ENCODE measurements at places on chromosomes 12 and 14. TPM values are rescaled to one million over a fixed set of nuclear protein-coding genes. Genes with fewer than 3 reads are reported as not detected.

ACSM4 gene
- total RNA-seq: not detected

TAS2R42 gene
- total RNA-seq: not detected

C12orf75 gene
- 40.4 TPM for total RNA-seq

SPTLC2 gene
- total RNA-seq: 30.2 TPM

SLC7A7 gene
- 0.54 TPM for total RNA-seq

KRT74 gene
- total RNA-seq: not detected

SYNDIG1L gene
- total RNA-seq: not detected

CLEC4C gene
- total RNA-seq: not detected

CDCA3 gene
- 67.9 TPM for total RNA-seq

DNA sequence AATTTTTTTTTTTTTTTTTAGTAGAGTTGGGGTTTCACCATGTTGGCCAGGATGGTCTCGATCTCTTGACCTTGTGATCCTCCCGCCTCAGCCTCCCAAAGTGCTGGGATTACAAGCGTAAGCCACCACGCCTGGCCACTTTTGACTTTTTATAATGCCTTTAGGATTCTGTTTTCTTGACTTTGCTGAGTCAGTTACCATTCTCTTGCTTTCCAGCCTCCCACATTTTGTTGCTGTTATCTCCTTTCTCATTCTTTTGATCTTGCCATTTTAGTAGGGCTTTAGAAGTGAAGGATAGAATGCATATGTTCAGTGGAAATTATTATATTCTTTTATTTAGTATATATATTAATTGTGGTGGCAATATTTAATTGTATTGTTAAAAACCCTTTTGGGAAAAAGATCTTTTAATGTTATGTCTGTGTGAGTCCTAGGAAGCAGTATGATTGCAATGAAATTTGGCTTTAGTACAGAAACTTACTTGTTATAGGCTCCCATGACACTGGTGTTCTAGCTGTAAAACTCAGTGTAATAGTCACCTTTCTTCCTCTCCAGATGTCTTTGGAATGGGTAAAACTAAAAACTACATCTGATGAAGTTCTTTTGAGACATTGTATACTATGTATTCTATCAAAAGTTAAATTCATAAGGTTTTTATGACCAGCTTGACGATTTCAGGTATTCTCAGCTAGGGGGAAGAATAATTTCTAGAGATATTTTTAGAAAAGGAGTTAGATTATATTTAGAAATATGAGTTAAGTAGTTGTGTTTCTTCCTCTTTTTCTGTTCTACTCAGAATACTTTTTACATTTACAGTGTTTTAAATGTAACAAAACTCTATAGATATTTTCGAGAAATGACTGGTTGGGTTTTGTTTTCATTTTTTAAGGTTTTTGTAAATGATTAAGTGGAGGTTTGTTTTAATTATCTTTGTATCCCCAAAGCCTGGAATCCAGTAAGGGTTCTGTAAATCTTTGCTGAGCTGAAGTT lies 74.7 kb downstream of the APAF1 start:
- no peak overlapping the region for H3K27ac ChIP-seq
- no peak overlapping the region for H3K4me3 ChIP-seq
- H3K36me3 ChIP-seq: peaks cover 8% of the 10 kb centered on the region
- no peaks in the 10 kb centered on the region for H3K27me3 ChIP-seq

DNA sequence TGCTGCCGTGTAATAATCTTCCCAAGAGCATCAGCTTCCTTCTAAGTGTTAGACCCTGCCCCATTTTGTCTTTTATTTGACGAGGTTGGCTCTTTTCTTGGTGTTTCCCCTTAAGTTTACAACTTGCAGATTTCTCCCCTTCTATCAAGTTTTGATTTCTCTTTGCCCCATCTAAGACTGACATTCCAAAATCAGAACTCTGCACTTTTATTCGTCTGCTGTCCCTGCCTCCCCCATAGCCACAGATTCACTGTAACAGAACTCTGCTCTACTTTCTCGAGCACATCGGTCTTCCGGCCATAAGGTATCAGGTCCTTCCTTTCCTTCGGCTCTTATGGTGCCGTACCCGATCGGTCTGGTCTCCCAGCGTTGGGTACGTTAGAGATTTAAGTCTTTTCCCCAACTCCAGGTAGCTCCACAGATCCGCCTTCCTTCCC lies 563 bp downstream of the DCP1B start:
- peak overlapping the region; percentile 100 for H3K4me3 ChIP-seq
- H3K27me3 ChIP-seq: no peaks in the 10 kb centered on the region
- DNase-seq: no peak

DNA sequence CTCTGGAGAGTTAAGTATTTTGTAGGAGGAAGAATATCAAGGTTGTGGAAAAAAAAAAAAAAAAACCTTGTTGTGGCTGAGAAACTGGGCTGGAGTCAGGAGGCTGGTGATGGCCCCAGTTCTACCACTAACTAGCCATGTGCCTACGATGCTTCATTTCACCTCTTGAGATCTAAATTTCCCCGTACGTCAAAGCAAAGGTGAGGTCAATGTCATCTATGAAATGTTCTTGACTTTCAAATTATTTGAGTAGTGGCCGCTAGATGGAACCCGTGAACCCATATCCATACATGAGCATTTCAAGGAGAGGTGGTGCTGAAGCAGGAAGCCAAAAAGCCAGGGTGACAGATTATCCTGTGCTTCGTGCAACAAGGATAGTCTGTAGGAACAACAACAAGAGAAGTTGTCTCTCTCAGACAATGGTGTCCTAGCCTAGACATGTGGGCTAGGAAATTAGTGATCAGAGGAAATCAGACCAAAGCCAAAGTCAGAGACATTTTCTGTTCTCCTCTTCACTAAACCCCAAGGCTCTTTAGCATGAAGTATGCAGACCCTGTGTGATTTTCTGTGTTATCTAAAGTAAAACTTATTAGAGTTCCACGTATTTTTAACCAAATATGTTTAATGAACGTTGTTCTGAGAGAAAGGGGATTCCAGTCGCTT lies 95.5 kb upstream of the ETV6 start:
- peaks cover 4% of the 10 kb centered on the region for H3K4me1 ChIP-seq
- peak; percentile 41 for DNase-seq
- H3K27me3 ChIP-seq: peaks cover 3% of the 10 kb centered on the region
- no peak overlapping the region for H3K4me3 ChIP-seq
- no peaks in the 10 kb centered on the region for H3K36me3 ChIP-seq

GRCh38 chr14:103185051-103186029 lies 62.1 kb downstream of the TNFAIP2 start:
- H3K27me3 ChIP-seq: peaks cover 52% of the 10 kb centered on the region
- peaks cover 13% of the 10 kb centered on the region for H3K4me1 ChIP-seq
- DNase-seq: no peak
- H3K36me3 ChIP-seq: no peaks in the 10 kb centered on the region

GRCh38 chr12:66665435-66665985 lies 13.4 kb downstream of the GRIP1 start:
- H3K4me3 ChIP-seq: no peak overlapping the region
- no peaks in the 10 kb centered on the region for H3K36me3 ChIP-seq
- no peaks in the 10 kb centered on the region for H3K27me3 ChIP-seq
- no peak for DNase-seq
- H3K27ac ChIP-seq: no peak overlapping the region
- H3K4me1 ChIP-seq: no peaks in the 10 kb centered on the region

GRCh38 chr12:91053951-91054715 lies 3.7 kb downstream of the KERA start:
- no peaks in the 10 kb centered on the region for H3K36me3 ChIP-seq
- no peak overlapping the region for H3K4me3 ChIP-seq
- no peak for DNase-seq
- no peaks in the 10 kb centered on the region for H3K4me1 ChIP-seq
- H3K27me3 ChIP-seq: no peaks in the 10 kb centered on the region

- peaks cover 3% of the 10 kb centered on the region for H3K27me3 ChIP-seq
- H3K27ac ChIP-seq: no peak overlapping the region
- no peaks in the 10 kb centered on the region for H3K36me3 ChIP-seq
Observed at GRCh38 chr14:54253195-54253947, 143.4 kb upstream of the CDKN3 start.

- no peaks in the 10 kb centered on the region for H3K27me3 ChIP-seq
- H3K4me1 ChIP-seq: peaks cover 8% of the 10 kb centered on the region
- no peak for DNase-seq
- no peak overlapping the region for H3K4me3 ChIP-seq
- H3K36me3 ChIP-seq: no peaks in the 10 kb centered on the region
Observed at GRCh38 chr12:105831372-105831771, 307.4 kb downstream of the NUAK1 start.

DNA sequence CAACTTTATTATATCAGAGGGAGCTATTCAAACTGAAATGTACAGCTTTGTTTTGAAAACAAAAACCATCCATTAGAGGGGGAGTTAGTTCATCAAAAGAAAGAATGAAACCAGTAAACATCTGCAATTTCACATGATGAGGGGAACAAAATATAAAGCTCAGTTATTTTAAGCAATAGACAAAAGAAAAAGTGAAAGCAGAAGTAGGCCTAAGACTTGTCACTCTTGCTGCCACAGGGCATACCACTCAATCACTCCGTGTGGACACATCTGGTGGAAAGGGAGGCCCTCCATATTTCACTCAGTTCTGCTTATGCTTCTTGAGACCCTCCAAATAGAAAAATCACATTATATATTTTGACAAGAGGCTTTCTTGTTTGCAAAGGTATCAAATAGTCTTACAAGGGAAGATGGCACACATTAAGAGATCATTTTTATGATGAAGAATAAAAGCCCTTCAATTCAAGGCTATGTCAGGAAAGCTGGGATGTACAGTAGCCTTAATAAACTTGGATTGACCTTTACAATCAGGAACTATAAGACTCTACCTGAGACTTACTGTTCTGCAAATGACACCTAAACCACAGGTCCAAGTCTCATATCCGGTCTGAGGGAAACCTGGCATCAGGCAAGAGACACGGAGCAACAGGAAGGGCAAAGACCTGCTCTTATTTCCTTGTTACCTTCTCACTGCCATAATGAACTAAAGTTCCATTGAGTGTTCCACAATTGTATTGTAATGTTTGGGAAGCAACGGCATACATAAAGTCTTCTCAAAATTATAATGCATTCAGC lies 222.5 kb upstream of the GRIP1 start:
- DNase-seq: no peak
- H3K27me3 ChIP-seq: no peaks in the 10 kb centered on the region
- H3K27ac ChIP-seq: no peak overlapping the region
- no peaks in the 10 kb centered on the region for H3K36me3 ChIP-seq

- H3K27ac ChIP-seq: no peak overlapping the region
- no peak overlapping the region for H3K4me3 ChIP-seq
- DNase-seq: no peak
- H3K4me1 ChIP-seq: no peaks in the 10 kb centered on the region
- H3K27me3 ChIP-seq: no peaks in the 10 kb centered on the region
Observed at GRCh38 chr12:84355561-84355960, 557.0 kb downstream of the SLC6A15 start.

GRCh38 chr14:100066962-100067361 lies 1.7 kb downstream of the EVL start:
- no peak for DNase-seq
- no peaks in the 10 kb centered on the region for H3K27me3 ChIP-seq
- no peak overlapping the region for H3K27ac ChIP-seq
- H3K4me1 ChIP-seq: peaks cover 28% of the 10 kb centered on the region

DNA sequence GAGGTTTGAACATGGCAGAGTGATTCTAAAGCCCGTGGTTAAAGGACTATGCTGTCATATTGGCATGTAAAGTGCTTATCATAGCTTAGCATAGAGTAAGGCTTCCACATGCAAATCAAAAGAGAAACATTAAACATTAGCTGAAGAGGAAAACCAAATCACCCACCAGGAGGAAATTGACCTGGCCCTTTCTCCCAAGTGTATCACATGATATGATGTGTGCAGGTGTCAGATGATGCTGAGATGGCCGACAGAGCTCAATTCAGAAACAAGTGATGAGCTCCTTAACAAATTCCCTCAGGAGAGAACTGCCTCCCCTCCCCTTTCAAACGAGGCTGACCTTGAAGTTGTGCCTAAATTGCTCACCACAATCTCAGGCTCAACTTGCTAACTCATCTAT lies 217.1 kb upstream of the BTG1 start:
- H3K4me1 ChIP-seq: peaks cover 53% of the 10 kb centered on the region
- no peak overlapping the region for H3K27ac ChIP-seq
- peak overlapping the region; percentile 69 for H3K4me3 ChIP-seq
- no peaks in the 10 kb centered on the region for H3K36me3 ChIP-seq
- no peak for DNase-seq

DNA sequence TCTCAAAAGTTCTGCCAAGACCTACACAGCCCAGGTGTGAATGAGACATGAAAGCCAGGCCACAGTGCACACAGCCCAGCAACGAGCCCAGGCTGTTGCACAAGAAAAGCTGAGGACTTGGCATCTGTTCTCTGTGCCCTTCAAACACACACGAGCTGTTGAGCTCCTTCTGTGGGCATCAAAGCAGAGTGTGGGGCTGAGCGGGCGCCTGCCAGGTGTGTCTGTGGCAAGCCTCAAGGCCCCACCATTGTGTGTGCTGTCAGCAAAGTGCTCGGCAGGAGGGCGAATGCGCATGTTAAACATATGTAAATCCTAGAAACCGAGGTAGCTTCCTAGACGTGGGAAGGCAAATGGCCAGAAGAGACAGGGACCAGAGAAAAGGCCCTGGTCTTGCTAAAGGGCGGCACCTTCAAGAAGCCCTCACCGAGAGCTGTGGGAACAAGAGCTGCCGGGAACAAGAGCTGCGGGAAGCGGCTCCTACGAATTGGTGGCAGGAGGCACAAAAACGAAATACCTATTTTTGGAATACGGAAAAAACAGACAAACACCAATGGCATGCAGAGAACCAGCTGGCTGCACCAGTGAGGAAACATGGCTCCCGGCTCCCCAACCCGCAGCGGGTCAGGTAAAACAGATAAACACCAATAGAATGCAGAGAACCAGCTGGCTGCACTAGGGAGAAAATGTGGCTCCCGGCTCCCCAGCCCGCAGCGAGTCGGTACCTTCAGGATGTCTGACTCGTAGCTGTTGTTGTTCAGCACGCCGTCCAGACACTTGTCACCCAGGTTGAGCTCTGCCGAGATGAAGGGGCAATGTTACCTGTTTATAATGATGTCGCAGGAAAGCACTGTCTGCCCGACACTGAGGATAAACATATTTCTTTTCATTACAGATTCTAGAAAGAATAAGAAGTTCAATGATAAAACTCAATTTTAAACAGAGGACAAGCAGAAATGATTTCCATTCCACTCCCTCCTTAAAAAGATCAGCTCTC lies 19.0 kb upstream of the GOLGA3 start:
- no peak for DNase-seq
- H3K27me3 ChIP-seq: no peaks in the 10 kb centered on the region
- no peak overlapping the region for H3K4me3 ChIP-seq
- H3K27ac ChIP-seq: no peak overlapping the region
- no peaks in the 10 kb centered on the region for H3K4me1 ChIP-seq

- no peak for DNase-seq
- H3K4me1 ChIP-seq: no peaks in the 10 kb centered on the region
- H3K27me3 ChIP-seq: no peaks in the 10 kb centered on the region
- peak overlapping the region; percentile 40 for H3K27ac ChIP-seq
- no peak overlapping the region for H3K4me3 ChIP-seq
Observed at GRCh38 chr12:115636546-115636945, 640.9 kb downstream of the MED13L start.
